ENCODE measurements at places on chromosomes 13 and 19.

DNA sequence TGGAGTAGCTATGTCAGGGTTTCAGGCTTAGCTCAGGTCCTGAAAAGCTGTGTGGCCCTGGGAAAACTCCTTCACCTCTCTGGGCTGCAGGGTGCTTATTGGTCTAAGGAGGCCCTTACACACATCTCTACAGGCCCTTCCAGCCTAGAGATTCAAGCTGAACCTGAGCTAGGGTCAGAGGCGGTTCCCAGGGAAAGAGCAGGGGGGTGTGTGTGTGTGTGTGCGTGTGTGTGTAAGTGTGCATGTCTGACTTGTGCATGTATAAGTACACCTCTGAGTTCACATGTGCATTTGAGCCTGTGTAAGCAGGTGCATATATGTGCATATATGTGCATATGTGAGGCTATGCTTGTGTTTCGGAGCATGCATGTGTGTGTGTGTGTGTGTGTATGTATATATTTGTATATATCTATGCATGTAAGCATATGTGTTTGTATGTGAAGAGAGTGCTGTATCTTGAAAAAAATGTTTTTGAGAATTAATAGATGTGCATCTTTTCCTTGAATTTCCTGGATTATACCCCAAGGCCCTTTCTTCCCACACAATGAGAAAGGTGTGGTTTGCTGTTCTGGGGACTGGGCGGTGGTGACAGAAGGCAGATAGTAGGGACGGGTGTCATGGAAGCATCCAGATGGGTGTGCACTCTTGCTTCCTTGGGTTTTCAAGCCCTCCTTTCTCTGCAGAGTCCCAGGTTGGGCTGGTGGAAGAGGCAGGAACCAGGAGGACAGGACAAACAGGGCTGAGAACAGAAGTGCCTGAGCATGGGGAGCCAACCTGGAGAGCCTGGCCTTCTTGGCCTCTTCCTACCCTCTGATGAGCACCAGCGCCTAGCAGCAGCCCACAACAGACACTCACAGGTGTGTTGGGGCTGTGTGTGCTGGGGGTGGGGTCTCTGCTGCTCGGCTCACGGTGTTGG, 150.3 kb upstream of the TSHZ3 start:
- DNase-seq: no peak

DNA sequence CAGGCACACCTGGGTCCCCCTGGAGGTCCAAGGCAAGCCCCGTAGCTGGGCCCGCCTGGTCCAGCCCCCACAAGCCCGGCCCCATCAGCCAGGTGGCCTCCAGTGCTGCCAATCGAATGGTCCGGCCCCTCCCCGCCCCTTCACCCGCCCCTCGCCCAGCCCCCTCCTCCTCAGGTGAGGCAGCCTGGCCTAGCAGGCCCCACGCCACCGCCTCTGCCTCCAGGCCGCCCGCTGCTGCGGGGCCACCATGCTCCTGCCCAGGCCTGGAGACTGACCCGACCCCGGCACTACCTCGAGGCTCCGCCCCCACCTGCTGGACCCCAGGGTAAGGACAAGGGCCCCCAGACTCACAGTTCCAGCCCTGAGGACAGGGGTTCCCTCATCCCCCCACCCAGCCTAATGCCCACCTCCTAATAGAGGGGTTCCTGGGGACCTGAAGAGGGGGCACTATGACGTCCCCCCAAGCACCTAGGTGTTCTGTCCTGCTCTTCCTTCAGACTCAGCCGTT, at the start of gene HPN:
HPN (plus strand) TSS at position 174 of the 508 bp plus-strand sequence. CDS start 786 bp downstream, outside the sequence.
- DNase-seq: no peak

DNA sequence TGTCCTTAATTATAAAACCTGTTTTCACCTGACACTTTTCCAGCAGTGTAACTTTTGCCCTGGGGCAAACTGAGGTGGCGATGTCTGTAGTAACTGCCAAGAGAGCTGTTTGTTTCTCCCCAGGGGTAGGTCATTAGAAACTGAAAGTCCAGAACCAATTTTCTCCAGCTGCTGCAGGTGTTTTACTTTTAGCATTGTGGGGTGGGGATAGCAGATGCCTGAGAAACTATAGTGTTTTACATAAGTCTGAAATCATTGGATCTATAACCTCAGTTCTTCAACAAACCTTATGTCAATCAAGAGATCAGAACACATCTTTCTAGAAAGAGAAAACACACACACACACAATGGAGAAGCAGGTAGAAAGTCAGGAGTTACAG, 92.7 kb downstream of the LHFPL6 start:
- DNase-seq: no peak

- DNase-seq: no peak
Measured at GRCh38 chr13:74450964-74451363, 316.8 kb upstream of the KLF12 start.

DNA sequence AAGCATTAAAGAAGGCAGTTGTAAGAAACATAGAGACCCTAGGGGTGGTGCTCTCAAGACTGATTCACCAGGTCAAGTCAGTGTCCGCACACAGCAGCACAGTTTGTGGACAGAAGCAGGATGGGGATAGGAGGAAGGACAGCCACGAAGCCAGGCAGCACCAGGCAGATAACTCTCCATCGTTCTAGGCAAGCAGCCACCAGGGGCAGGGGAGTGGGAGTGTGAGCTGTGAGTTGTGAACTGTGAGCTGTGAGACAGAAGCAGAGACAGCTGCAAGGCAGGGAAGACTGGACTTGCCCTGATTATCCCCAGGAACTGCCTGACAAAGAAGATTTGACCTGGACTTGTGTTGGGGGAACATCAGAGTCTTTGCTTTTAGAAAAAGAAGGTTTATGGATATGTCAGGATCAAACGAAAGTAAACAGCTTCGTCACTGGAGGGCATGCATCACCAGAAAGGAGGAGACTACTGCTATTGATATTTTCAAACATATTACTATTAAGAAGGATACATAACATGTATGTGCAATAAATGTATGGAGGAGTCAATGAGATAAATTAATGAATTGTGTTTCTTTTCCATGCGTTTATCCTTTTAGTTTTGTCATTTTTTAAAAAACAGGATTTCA, 286.1 kb downstream of the IRS2 start:
- DNase-seq: no peak

GRCh38 chr13:56736966-56737365, 403.8 kb upstream of the PRR20A start:
- no peak for DNase-seq

DNA sequence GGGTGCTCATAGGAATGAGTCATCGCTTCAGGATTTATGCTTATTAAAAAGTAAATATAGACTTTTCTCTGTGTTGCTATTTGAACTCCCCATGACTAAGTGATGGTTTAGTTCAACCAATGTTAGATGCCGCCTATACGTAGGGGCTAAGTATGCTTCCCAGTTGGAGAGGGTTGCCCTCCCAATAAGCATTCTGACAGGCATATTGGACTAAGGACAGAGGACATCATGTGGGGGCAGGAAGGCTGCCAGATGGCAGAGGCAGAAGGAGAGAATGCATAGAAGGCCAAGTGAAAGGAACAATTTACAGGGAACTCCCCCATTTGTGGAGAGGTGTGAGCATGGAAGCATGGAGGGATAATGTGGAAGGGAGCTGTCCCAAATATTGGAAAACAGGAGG, 318.4 kb upstream of the OBI1 start:
- no peak for DNase-seq

DNA sequence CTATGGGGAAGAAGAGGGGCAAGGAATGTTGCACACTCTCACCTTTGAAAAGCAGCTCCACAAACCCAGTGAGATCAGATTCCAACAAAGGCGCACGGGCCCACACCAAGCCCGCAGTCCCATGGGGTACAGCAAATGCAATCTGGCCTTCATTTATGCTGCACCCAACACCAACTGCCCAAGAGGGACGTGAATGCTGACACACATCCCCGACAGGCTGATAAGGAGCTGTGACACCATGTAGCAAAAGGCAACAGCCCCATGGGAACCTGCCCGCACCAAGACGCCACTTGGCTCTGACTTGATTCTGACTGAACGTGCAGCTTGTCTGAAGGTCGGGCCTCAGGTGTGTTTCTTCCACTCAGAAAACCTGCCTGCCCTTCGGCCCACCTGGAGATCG, 17.3 kb downstream of the REXO1 start:
- DNase-seq: no peak

- DNase-seq: no peak
Measured at GRCh38 chr19:38386300-38386970, 1.4 kb downstream of the GGN start.

DNA sequence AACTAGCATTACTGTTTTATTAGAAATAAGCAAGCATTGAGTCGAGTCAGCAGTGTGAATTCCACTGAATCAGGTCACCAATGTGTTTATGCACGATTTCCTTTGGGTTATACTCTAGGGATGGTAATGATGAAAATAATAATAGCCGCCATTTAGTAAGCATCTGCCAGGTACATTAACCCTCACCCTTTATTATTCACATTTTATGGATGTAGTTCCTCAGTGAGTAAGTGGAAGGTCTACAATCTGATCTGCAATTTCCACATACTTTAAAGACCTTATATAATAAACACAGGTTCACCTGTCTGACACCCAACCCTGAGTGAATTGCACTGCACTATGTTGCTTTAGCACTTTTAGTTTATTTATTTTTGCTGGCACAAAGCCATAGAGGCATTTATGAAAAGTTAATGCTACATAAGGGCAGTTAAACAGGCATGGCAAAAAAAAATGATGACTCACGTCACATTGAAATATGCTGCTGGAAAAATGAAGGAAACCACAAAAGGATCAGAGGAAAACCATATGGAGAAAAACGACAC, 122.4 kb downstream of the TRPC4 start:
- DNase-seq: no peak

GRCh38 chr19:23771316-23771715, 12.6 kb upstream of the ZNF681 start:
- DNase-seq: no peak

DNA sequence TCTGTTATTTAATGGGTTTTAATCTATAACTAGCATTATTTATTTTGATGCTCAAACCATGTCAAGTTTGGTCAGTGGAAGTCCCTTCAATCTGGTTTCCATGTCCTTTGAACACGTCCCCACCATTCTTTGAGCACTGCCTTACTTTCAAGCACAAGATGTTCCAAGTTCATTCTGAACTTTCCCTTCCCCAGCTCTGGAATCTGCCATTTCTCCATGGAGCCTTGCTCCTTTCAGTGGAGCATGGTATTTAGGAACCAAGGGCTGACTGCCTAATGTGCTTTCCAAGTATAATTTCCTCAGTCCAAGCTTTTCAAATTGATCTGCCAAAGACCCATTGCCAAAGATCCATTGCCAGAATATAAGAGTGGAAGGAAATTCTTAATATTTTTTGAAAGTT, 1.1 kb upstream of the ZNF546 start:
- no peak for DNase-seq

DNA sequence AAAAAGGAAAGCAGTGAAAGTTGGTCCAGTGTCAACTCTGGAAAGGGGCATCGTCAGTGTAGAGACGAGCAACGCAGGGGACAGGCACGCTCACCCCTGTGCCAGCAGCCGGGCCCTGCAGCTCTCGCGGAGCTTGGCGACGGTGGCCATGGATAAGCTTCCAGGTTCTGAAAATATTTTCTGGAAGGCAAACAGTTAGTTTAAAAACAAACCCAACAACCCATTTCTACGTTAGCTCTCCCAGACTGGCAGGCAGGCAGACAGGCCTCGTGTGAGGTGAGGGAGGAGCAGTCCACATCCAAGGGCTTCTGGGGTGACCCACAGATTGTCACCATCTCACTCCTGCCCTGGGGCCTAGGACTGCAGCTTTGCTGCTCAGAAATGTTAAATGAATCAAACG, 27.4 kb downstream of the LAMP1 start:
- DNase-seq: no peak

GRCh38 chr19:40274585-40275544, 10.3 kb downstream of the AKT2 start:
- DNase-seq: peak; percentile 64

GRCh38 chr13:54989418-54989817, 1960.8 kb downstream of the OLFM4 start:
- no peak for DNase-seq

DNA sequence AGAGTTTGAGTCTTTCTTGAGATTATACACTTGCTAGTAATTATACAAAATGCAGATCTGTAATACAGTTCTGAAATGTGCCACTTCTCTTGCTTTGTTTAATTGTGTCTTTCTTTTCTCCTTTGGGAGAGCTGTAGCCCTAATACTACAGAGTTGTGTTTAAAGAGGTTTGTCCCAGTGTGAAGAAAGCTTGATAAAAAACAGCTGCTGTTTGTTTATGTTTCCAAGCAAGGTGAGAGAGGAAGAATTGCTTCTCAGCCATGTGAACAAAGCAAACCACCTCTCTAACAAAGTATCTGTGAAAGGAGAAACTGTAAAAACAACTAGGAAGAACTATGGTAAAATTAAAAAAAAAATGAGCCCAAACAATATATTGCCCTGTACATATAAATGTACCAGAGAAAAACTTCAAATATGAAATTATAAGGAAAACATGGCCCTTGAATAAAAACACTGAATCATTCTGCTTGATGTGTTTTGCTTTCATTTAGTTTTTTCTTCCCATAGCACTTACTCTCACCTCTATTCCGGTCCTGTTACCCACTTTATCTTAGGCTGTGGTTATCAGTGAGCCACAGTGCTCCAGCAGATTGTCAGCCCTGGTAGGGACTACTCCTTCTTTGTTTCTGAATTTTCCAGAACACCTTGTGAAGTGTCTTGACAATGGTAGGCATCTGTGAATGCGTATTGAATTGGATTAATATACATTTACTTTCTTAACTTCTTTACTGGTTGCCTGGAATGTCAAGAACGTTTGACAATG, 257.1 kb downstream of the MTUS2 start:
- no peak for DNase-seq

GRCh38 chr13:51673165-51673564, 88.9 kb downstream of the WDFY2 start:
- no peak for DNase-seq

DNA sequence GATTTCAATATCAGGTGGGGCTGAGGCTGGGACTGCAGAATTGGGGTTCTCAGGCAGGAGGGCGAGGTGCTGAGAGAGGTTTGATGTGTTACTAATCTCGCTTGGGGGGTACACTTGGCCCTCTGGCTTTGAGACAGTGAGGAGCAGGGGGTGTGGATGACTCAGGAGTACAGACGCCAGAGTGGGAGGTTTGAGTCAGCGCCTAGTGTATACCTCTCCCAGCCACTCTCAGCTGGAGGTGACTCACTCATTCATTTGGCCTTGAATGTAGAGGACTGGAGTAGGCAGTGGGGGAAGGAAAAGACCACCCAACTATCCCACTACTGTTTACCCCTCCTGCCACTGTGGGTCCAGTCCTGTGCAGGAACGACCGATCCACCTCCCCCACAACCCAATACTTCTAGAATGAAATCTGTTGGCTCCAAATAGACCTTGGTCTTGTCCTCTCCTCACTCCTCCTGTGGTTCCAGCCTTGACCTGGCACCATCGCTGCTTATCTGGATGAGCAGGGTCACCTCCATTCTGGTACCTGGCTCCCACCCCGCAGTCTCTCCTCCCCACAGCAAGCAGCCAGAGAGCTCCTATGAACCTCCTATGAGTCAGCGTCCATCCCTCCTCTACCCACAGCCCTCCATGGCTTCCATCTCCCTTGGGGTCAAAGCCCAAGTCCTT, 20.1 kb upstream of the ZNRF4 start:
- DNase-seq: no peak

Measured in germinal center (tissue), 1 donor.